ENCODE measurements at places on chromosomes 16 and 17.

DNA sequence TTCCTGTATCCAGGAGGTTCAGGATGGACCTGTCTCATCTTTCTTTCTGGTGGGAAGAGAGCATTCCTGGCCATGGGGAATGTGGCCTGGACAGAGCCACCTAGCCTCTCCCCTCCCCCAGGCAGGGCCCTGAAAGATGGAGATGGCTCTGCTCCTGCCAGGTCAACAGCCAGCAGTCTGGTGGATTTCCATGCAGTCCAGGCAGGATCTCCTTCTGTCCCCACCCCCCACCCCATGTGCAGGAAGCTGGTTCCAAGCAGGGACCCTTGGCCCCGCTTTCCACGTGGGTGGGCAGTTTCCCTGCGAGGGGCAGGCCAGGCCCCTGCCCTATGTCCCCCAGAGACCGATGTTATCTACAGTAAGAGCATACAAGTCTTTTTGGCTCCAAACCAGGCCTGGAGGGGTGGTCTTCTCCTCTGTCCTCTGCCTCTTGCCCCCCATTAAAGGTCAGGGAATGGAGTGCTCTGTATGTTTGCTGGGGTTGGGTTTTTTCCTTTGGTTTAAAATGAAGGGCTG is 240.5 kb downstream of the SEC14L1 start:
- DNase-seq: no peak

DNA sequence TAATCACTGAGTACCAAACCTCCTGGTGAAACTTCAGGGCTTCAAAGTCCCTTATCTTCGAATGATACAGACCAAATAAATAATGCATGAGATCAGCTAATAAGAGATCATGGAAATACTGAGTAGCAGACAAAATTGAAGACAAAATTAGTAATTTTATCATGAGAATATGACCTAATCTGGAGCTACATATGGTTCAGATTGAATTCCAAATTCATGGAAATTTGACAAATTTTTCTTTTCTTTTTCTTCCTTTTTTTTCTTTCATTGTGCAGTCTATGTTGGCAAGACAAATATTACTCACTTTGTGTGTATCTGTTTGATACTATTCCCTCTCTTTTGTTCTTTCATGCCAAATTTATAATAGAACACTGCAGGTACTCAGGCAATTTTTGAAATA is 218.1 kb upstream of the KCNJ16 start:
- DNase-seq: no peak

GRCh38 chr16:58753711-58754134 is 19.6 kb upstream of the GOT2 start:
- DNase-seq: no peak

DNA sequence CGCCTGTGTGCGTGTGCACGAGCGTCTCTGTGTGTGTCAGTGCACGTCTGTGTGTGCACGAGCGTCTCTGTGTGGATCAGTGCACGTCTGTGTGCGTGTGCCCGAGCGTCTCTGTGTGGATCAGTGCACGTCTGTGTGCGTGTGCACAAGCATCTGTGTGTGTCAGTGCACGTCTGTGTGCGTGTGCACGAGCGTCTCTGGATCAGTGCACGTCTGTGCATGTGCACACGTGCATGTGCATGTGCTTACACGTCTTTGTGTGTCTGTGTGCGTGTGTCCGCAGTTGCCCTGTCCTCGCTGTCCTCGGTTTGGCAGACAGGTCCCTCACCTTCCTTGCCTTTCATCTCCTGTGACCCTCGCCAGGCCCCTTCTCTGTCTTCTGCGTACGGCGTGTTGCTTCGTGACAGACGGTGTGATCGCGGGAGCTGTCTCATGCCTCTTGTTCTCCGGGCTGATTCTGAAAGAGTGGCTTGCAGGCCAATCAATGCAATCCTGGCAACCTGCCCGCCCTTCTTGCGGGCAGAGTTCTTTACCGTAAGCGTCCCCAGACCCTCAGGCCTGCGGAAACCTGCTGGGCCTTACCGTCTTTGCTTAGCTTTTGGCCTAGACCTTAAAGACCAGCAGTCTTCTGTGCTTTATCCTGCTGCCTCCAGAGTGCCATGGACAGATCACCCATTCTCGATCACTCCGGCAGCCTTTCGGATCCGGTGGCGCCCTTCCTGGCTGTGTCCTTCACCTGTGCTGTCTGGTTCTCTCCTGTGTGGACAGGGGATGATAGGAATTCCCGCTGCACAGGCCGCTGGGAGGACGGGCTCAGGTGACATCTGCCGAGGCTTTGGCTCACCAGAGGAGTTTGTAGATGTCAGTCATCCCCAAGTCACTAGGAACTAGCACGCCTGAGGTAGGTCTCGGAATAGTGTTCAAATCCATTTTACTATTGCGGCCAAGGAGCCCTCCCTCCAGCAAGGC is 18.5 kb downstream of the MLYCD start:
- no peak for DNase-seq

DNA sequence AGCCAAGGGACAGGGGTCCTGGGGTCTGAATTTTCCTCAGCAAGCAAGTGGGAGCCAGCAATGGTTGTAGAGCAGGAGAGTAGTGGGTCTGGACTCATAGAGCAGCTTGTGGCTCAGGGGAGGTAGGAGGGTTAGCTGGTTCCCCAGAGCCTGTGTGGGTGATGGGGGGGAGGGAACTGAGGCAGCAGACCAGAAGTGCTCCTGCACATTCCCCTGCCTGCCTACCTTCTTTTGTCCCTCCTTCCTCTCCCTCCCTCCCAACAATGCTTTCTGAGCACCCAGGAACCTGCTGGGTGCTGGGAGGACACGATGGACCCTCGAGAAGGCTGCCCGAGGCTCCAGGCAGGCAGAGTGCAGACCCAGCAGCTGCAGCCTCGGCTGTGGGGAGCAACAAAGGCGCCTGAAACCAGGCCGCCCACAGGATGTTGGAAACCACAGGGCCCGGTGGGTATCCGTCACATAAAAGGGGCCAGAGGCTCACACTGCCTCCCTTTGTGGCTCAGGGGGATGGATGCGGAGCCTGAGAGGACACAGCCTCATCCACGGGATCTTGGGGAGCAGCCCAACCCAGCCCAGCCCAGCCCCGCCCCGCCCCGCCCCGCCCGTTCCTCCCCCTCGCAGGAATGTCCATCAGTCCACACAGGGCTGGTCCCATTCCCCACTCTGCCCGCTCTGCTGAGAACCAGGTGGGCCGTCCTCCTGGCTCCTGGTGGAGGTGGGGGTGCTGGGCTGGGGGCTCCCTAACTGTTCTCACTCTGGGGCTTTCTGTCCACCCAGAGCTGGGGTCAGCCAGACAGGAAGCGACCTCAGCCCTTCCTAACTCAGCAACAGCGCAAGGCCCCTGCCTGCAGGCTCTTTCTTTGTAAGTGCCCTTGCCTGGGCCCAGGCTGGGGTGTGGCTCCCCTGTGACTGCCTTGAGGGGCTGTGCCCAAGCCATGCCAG is 1.7 kb upstream of the NLRC3 start:
- no peak for DNase-seq

- no peak for DNase-seq
These were observed 4.3 kb downstream of the EVI2B start for GRCh38 chr17:31309556-31309955.

DNA sequence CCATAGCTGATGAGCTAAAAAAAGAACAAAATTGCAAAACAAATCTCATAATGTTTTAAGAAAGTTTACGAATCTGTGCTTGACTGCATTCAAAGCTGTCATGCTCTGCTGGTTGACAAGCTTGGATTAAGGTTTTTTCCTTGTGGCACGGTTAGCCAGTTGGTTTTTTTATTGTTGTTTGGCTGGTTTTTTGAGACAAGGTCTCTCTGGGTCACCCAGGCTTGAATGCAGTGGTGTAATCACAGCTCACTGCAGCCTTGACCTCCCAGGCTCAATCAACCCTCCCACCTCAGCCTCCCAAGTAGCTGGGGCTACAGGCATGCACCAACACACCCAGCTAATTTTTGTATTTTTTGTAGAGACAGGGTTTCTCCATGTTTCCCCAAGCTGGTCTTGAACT is 45.7 kb downstream of the PHKB start:
- no peak for DNase-seq

GRCh38 chr17:77429969-77430752 is 289.4 kb downstream of the SEC14L1 start:
- DNase-seq: no peak

- no peak for DNase-seq
These were observed 44.7 kb downstream of the CEP95 start for GRCh38 chr17:64551461-64551860.

DNA sequence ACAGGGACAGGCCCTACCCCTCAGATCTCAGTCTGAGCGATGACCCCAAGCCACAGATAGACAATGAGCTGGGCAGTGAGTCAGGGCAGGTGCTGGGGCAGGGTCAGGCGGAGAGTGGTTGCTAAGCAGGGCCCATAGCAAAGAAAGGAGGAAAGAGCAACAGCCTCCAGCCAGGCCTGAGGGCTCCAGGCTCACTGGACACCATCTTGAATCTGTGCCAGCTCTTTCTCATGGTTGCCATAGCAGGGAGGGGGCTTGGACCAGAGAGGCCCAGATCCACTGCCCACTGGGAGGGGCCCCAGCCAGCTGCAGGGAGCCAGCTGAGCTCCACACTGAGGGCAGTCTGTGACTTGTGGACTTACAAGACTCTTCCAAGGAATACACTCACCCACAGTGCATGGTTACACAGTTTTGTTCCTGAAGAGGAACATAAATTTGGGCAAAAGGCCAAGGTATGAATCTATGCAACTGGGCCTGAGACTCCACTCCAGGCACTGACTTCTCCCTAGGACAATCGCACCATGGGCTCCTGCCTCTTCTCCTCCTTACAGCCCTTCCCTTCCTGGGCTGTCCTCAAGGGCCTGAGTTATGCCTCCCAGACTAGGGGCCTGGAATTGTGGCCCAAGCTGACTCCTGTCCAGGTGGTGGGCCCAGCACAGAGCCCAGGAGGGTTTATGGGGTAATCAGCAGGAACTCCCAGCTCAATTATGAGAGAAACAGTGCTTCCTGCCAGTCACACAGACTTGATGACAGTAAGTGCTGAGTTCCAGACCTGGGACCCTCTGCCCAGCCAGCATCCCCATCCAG is 59.9 kb downstream of the BEAN1 start:
- DNase-seq: no peak

DNA sequence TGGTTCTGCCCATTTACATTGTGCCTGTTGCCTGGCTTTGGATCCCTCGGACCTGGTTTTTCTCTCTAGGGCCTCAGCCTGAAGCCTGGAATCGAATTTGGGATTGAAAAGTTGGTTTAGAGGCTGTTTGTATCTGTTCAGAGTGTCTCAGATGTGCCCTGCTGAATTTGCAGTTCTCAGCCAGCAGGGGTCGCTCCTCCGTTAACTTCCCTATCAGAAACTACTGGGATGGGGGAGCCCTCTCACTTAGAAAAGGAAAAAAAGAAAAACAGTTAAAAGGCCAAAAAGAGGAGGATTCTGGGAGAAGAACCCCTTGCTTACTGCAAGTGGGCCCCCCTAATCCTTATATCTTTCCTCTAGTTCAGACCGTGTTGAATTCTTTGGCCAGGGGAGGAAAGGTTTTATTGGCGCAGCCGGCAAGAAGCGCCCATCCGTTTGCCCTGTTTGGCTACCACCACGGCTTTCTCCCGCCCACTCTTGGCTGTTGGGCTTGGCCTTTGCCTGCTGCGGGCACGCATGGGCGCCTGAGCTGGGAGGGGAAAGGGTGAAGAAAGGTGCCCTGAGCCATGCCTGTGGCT is 8.7 kb downstream of the FZD2 start:
- DNase-seq: no peak

DNA sequence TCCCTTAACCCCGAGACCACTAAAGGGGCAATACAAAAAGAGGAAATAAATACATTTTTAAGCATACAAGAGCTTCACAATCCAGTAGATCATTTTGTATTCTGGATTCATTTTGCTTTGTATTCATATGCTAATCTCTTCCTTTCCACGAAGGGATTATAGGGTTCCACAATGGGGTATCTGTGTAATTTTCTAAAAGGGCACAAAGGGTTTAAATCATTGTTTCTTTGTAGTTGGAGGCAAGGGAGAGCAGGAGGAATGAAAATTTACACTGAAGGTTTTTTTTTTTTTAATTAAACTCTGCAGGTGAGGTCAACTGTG is 592 bp upstream of the NUFIP2 start:
- DNase-seq: no peak

DNA sequence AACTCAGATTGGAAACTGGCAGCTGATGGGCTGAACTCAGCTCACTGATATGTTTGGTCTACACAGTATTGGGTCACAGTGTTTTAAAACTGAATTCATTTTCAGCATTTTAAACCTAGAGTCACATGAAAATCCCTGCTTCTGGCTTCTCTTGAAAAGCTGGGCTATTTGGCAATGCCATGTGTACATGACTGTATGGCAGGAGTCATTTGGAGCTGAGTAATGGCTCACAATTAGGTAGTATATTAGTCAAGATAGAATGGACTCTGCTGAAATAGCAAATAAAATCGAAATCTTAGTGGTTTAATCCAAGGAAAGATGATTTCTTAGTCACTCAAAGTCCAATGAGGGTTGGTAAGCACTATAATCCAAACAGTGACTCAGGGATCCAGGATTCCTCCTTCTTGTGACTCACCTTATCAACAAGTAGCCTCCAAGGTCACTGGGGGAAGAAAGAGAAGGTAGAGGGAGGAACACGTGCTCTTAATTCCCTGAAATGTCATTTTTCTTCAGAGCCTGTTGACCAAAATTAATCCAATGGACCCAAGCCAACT is 13.9 kb upstream of the PMP22 start:
- DNase-seq: no peak

GRCh38 chr16:89096768-89097391 is 3.2 kb downstream of the ACSF3 start:
- no peak for DNase-seq

- DNase-seq: no peak
These were observed 22.3 kb upstream of the PLLP start for GRCh38 chr16:57306676-57307341.

- DNase-seq: no peak
These were observed 541 bp upstream of the RBBP6 start for GRCh38 chr16:24538756-24539294.

GRCh38 chr17:31680126-31680525 is 178.9 kb downstream of the COPRS start:
- DNase-seq: no peak

DNA sequence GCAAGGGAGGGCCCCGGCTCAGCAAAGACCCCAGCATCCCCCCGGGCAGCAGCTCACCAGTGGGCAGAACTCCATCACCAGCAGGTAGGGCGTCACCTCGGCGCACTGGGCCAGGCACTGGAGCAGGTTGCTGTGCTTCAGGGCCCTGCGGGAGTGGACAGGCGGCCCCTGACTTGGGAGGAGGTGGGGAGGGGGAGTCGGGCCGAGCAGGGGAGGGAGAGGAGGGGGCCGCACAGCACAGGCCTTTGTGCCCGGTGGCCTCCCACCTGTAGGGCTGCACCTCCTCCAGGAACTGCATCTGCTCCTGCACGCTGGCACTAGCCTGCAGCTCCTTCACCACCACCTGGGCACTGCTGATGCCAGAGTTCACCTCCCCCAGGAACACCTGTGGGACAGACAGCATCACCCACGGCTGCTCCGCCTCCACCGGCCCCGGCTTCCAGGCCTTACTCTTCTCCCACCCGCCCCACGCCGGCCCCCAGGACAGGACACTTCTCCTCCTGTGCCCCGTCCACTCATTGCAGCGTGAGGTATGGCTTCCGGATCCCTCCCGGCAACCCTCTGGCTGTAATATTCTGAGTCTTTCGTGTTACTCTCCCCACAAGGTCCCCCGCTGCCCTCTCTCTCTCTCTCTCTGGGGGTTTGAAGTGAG is 37.7 kb upstream of the PVALEF start:
- no peak for DNase-seq

Measured in NCI-H1436 treated with DMSO at 0.1 percent for 48 hours (cell line).